ENCODE measurements at places on chromosomes 5 and 9.

GRCh38 chr5:36743891-36744772 is 132.4 kb upstream of the NIPBL start:
- DNase-seq = no peak

GRCh38 chr5:95778713-95779436 is 43.7 kb downstream of the GLRX start:
- no peak for DNase-seq

DNA sequence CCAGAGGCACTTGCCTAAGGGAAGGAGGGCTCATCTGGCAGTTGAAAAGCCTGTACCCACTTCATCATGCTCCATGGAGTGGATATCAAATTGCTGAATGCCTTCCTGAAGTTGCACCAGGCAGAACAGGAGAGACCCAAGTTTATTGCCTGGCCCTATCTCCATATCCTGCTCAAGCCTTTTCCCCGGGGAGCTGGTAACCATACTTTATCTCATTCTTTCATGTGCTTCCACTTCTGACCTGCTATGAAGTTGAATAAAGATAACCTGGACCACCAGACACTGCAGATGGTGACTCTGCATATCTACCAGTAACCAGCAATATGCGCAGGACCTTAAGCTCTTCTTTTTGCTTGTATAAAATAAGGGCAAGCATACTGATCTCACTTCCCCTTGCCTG is 1397.5 kb upstream of the CDH6 start:
- DNase-seq = no peak

- DNase-seq = no peak
These were observed 8.8 kb downstream of the SPRY4 start for GRCh38 chr5:142316051-142316450.

- no peak for DNase-seq
These were observed 550 bp upstream of the CKMT2 start for GRCh38 chr5:81232464-81233079.

GRCh38 chr5:39226100-39226451 is 6.7 kb upstream of the FYB1 start:
- DNase-seq = no peak

GRCh38 chr5:154653418-154653763 is 101.8 kb upstream of the LARP1 start:
- DNase-seq = no peak

GRCh38 chr5:97545886-97546535 is 363.0 kb upstream of the RIOK2 start:
- no peak for DNase-seq

GRCh38 chr5:145697251-145697990 is 137.7 kb downstream of the PRELID2 start:
- DNase-seq = no peak

GRCh38 chr5:143131972-143132371 is 271.5 kb downstream of the NR3C1 start:
- DNase-seq = no peak

GRCh38 chr9:111994831-111995458 is 98.3 kb downstream of the UGCG start:
- no peak for DNase-seq

GRCh38 chr9:27542508-27542907 is 12.9 kb upstream of the MOB3B start:
- DNase-seq = no peak

GRCh38 chr9:129451089-129451656 is 169.7 kb downstream of the C9orf50 start:
- no peak for DNase-seq

DNA sequence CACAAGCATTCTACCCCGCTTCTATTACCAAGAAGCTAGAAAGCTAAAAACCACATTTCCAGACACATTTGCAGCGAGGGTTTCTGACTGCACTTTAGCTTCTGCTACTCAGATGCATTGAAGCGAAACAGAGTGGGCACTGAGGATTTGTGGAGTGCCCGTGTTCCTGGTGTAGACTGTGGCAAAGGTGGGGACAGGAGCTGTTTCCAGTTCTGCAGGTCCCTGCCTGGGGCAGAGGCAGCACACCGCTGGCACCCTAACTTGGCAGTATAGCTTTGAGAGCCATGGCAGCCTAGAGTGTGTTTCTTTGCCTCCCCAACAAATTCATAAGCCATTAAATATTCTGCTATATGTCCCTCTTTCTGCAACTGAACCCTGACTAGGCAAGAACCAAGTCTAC is 108.6 kb upstream of the SPOCK1 start:
- no peak for DNase-seq

DNA sequence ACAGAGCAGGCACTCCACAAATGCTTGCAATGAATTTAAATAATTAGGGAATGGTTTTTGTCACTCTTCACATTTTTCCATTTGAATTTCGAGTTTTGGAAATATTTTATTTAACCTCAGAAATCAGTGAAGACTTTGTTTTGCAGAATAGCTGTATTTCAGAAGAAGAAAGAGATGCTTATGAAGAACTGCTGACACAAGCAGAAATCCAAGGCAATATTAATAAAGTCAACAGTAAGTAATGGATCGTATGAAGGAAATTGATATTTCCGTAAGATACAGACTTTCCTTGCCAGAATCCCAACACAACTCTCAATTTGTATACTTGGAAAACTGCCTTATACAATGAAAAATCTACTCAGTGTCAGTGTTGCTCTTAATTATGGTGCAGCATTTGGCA is 30.5 kb downstream of the F2RL2 start:
- DNase-seq = no peak

- DNase-seq = no peak
These were observed 56.9 kb upstream of the RASEF start for GRCh38 chr9:83119873-83120272.

- no peak for DNase-seq
These were observed 2.0 kb downstream of the CTNND2 start for GRCh38 chr5:11902201-11902619.

DNA sequence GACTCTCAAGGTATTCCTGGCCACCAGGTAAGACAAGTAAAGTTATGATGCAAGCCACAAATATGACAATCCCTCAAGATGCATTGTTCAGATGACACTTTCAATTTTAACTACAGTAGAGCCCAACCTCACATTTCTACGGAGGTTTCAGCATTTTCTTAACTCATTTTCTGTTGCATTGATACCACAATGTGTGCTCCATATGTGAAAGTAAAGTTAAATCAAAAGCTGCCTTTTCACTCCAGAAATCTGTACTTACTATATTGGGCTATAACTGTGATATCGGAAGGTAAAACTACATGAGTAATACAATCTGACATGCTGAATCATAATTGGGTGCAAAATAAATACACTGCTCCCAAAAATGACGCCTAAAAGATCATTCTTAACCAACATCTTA is 333.6 kb upstream of the MEF2C start:
- no peak for DNase-seq

DNA sequence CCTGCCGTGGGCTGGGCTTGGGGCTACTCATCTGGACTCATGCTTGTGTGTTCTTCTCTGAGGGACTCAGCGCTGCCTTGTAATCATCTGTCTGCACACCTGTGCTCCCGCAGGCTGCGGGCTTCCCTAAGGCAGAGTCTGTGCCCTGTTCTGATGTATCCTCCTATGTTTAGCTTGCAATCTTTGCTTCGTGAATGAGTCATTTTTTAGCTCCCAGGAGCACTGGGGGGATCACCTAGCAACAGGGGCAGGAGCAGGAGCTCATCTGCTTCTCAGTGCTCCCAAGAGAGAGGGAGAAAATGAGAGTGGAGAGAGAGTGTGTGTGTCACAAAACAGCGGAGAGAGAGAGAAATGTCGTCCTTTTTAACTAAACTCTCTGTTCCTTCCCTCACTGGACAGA is 202.4 kb upstream of the ZNF618 start:
- DNase-seq = no peak

DNA sequence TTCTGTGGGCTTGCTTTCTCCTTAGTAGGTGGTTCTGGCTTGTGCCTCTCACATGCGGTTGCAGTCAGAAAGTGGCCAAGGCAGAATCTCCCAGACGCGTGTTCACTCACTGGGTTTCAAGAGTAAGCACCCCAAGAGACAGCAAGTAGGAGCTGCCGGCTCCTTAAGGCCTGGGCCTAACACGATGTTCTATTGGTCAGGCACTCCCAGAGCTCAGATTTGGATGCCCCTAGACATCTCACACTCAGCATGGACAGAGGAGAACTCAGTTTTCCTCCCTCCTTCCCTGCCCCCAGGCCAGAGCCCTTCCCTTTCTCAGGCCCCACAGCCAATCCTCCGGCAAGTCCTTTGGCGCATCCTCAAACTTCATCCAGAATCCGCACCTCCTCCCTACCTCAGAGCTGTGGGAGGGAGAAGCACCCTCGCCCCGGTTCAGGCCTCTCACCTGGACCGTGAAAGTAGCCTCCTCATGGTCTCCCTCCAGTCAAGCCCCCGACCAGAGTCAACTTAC is 6.5 kb upstream of the CARD19 start:
- no peak for DNase-seq

GRCh38 chr9:73441890-73442818 is 290.5 kb downstream of the ANXA1 start:
- no peak for DNase-seq

DNA sequence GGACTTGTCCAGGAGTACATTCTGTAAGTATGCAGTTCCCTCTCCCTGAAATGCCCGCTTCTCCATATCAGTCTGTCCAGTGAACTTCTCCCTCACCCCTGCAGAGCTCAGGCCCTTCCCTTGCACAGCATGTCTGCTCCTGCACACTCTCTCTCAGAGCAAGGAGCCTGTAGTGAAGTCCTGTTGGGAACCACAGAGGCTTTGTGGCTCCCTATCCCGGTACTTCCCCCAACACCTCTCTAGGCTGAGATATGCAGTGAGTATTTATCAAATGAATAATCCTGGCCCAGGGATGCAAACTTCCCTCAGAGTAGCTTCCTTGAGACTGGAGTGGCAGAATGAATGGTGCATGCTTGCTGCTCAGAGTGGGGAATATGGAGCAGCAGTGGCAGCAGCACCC is 48.8 kb downstream of the POC5 start:
- DNase-seq = no peak

- DNase-seq = no peak
These were observed 444.3 kb downstream of the ENC1 start for GRCh38 chr5:74196233-74196632.

- DNase-seq = no peak
These were observed 9.9 kb downstream of the TXNDC8 start for GRCh38 chr9:110327716-110328115.

GRCh38 chr5:126963822-126964375 is 66.5 kb downstream of the MARCHF3 start:
- no peak for DNase-seq

DNA sequence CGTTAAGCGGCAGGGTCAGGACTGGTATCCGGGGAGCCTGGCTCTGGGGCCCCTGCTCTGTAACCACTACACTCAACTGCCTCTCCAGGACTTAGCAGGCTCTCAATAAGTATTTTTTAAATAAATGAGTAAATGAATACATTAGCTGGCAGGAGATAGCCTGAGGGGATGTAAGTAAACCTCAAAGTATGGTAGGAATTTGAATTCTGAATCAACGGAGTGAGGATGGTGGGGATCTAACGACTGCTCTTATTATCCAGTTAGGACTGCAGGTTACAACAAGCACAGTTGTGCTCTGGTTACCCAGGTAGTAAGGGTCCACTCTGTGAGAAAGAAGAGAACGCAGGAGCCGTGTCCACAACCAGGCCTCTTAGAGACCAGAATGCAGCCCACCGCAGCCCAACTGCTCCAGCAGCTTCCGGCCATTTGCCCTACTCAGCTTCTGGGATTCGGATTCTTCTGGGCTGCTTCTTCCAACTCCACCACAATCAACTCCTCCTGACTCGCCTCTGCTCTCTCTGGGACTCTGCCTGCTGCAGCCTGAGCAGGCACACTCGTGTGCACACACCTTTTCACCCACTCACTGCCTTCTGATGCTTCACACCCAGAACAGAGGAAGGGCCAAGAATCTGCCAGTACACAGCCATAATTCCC is 52.6 kb downstream of the MED27 start:
- no peak for DNase-seq

GRCh38 chr5:83662558-83662957 is 58.1 kb downstream of the HAPLN1 start:
- DNase-seq = no peak

DNA sequence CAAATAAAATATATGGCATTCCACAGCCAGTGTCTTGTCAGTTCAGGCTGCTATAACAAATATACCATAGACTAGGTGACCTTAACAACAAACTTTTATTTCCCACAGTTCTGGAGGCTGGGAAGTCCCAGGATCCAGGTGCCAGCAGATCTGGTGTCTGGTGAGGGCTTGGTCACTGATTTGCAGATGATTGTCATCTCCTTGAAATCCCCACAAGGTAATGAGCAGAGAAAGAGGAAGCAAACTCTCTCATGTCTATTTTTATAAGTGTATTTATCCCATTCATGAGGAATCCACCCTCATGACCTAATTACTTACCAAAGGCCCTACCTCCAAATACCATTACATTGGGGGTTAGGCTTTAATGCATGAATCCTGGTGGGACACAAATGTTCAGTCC is 663.2 kb downstream of the TLR4 start:
- DNase-seq = no peak

- DNase-seq = no peak
These were observed 32.0 kb downstream of the MACROH2A1 start for GRCh38 chr5:135367076-135367475.

- no peak for DNase-seq
These were observed 8.6 kb downstream of the MFAP3 start for GRCh38 chr5:154047324-154047723.

GRCh38 chr5:121675924-121676323 is 175.8 kb upstream of the FTMT start:
- DNase-seq = no peak

GRCh38 chr5:112978836-112979235 is 2.2 kb downstream of the DCP2 start:
- DNase-seq = no peak

GRCh38 chr5:116137544-116138378 is 52.9 kb downstream of the COMMD10 start:
- DNase-seq = no peak

DNA sequence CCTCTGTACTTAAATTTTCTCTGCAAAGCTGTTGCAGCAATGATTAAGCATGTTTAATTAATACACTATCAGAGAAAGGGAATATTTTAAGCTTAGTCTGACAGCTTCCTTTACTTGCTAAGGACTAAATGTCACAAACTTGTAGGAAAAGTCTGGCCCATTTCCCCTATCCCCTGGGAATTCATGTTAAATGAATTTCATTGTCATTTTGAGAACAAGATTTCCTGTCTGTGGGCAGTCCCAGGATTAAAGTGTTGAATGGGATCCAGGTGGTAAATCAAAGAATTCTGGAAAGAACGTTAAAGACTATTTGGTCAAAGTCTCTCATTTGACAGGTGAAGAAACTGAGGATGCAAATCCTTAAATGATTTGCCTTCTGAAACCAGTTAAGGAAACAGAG is 214.8 kb downstream of the MPDZ start:
- no peak for DNase-seq

- no peak for DNase-seq
These were observed 133.7 kb upstream of the FBXL17 start for GRCh38 chr5:108515517-108516105.

- no peak for DNase-seq
These were observed 9.2 kb upstream of the MATR3 start for GRCh38 chr5:139284295-139284694.

DNA sequence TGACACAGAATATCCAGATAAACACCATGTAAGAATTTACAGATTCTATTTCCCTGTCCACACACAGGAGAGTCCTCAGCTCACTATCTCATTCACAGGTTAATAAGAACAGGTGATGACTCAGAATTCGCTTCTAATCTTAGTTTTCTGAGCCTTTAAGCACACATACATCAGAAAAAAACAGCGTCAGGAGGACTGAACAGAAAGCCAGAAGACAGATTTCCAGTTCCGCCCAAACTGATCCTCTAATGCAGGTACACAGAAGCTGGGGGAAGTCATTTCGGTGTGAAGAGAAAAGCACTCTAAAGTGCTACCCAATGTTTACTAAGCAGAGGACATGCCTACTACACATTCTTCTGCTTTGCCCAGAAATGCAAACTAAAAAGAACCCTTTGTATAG is 1.6 kb downstream of the CEMIP2 start:
- no peak for DNase-seq

Data from stimulated activated CD4-positive, alpha-beta T cell treated with anti-CD3 and anti-CD28 coated beads, Interleukin-4, amount 100 ng/mL, for 48 hours (primary cell).